ENCODE measurements at places on chromosomes 5 and 9.

GRCh38 chr9:112731971-112732370, 14.1 kb upstream of the INIP start:
- DNase-seq, result no peak

GRCh38 chr5:60274747-60275146, 381.2 kb upstream of the PDE4D start:
- DNase-seq, result no peak

DNA sequence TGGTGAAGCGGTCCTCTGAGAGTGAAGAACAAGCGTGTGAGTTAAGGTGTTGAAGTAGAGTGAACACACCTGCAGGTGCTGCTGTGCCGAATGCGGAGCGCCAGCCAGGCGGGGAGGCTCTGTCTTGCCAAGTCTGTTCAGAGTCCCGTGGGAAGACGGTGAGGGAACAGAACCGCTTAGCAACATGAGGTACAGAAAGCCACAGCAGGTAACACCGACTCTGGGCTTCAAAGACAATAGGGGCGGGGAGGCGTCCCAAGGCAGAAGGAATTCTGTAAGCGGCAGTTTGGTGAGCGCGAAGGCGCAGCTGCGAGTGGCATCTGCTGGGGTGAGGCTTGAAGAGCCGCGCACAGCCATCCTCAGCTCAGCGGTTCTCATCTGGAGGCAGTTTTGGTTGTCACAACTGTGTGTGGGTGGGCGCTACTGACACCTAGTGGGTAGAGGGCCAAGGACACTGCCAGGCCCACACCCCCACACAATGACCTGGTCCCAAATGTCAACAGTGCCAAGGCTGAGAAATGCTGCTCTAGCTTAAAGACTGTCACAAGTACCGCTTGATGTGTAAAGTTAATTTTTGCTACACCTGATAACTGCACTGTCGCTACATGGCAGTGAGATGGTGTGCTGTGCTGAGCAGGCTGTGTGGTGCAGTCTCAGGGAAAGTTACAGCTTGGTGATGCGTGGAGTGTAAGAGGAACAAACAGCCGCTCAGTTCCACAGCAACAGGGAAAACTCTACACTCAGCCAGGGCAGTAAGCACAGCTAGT, 67.4 kb upstream of the TBC1D9B start:
- peak; percentile 58 for DNase-seq

GRCh38 chr5:73692166-73692640, 66.2 kb downstream of the ARHGEF28 start:
- DNase-seq, result no peak

DNA sequence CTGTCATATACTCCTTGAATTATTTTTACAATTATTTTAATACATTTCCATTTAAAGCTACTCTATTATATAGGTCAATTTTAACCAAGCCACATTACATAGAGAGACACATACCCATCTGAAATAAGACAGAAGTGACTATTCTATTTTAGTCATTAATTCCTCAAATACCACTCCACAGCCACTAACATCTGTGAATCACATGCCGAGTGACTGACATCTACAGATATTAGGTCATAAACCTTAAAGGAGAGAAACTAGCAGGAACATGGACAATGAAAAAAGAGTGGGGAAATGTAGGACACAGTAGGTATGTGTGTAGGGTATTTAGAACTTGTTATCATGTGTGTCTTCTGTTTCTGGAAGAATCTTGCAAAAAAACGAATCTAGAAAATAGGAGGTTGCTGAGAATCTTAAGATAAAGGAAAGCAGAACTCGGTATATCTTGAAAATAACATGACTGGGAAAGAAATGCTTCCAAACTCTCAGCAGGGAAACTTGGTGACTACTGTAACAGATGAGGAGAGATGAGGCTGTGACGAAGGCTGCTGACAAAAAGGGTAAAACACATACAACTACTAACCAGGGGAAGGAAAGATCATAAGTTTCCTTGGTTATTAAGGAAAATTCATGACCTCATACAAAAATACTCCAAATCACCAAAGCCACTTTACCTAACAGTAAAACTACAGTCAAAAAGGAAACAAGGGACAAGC, 84.6 kb downstream of the PLPP1 start:
- DNase-seq, result no peak

- no peak for DNase-seq
Observed at GRCh38 chr9:89409466-89409865, 88.4 kb downstream of the SEMA4D start.

GRCh38 chr5:61435368-61435767, 103.3 kb downstream of the ZSWIM6 start:
- no peak for DNase-seq

DNA sequence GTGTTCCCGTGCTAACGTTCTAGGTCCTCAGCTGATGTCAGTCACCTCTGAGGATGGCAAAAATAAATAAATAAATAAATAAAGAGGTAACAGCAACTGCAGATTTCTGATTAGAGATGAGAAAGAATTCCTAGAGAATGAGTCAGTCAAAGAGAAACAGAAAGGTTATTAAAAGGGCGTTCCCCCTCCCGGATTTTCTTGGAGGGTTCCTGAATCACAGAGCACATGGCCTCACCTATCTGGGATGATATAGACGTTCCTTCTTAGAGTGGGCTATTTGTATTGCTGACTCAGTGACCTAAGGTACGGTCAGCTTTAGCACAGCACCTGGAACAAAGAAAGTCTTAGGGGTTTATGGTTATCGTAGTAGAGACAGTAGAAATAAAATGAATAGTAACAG, 30.6 kb downstream of the HTR4 start:
- no peak for DNase-seq

- DNase-seq, result no peak
Observed at GRCh38 chr5:172602783-172603231, 38.3 kb upstream of the NEURL1B start.

DNA sequence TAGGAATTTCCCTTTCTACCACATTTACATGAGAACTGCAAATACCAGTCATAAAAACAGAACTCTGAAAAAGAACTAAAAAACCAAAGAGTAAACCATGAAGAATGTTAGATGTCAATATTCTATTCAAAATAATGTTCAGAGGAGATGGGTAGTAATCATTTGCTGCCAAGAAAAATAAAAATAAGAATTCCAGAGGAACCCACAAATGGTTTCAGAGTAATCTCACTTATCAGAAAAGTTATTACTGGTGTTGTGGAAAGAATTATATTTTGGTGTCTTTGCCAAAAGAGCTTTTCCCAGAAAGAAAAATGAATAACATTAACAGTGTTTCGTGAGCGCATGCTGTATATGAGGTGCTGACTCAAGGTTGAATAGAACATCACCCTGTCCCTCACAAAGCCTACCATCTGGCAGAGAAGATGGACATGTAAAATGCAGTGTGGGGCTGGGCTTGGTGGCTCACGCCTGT, 35.6 kb downstream of the GPR21 start:
- DNase-seq, result no peak

DNA sequence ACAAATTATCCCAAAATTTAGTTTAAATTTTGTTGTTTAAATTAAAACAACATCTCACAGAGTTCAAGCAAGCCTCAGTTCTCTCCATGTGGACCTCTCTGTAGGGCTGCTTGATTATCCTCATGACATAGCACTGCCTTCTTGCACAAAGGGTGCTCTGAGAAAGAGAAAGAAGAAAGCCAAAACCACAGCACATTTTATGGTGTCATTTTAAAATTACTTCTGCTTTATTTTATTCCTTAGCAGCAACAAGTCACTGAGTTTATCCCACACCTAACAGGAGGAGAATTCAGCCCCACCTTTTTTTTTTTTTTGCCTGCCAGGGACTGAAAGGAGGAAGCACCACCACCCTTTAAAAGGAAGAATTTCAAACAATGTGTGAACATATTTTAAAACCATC, 12.8 kb upstream of the KCNV2 start:
- no peak for DNase-seq

DNA sequence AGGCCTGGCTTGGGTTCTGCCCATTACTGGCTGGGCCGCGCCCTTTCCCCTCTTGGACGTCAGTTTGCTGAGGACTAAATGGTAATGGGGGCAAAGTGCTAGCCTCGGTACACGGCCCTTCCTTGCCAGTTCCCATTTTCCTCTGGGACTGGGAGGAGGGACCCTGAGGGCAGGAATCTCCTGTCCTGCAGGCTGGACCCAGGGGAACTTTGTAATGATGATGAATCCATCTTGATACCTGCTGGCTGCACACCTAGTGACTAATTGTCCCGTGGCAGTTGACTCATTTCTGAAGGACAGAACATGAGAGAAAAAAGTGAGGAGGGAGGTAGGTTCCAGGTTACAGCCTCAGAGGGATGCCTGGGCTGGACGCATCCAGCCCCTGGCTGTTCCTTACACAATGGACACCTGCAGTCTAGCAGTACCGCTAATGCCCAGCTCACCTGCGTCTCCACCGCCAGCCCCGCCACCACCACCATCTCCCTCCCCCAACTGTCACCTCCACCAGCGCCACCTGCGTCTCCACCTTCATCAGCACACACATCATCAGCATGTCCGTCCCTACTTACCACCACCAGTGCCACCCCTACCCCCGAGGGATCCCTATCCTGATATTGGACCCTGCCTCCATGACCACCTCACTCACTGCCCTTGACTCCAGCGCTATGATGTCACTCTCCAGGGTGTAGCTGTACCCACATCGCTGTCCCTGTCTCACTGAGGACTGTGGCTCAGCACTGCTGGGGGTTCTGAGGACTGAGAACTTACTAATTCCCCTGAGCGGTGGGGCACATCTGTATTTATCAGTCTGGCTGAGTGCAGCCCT, 4.3 kb downstream of the CDHR2 start:
- DNase-seq, result no peak

Data from cerebellar cortex (tissue), 1 donor.